SK-N-SH treated with all-trans-retinoic acid at 6 μM for 48 hours (cell line): ENCODE measurements at places on chromosomes 6 and 20.

- ATAC-seq: no peak
These were observed 553.0 kb upstream of the ADGRB3 start for GRCh38 chr6:68082086-68082485.

GRCh38 chr6:123527406-123527805 lies 109.3 kb downstream of the TRDN start:
- no peak for ATAC-seq

- no peak for ATAC-seq
These were observed 8.2 kb upstream of the CCDC167 start for GRCh38 chr6:37507690-37508421.

GRCh38 chr6:79391480-79391879 lies 145.8 kb downstream of the LCA5 start:
- ATAC-seq: no peak

DNA sequence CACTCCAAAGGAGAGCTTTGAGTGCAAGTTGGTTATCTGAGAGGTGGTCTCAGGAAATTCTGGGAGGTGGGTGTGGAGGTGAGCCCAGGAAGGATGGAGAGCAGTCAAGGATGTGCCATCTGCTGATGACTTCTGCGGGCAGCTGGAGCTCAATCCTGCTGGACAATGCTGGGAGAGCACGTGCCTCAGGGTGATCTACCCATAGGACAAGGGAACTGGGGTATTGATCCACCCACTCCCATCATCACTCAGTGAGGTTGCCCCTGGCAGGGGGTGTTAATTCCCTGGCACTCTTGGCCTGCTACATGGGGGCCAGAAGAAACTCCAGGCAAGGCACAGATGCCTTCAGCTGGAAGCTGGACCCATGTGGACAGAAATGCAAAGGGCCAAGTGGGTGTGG lies 7.1 kb upstream of the ZBP1 start:
- ATAC-seq: no peak

- peak; percentile 48 for ATAC-seq
These were observed 41.7 kb upstream of the PIM1 start for GRCh38 chr6:37127961-37128862.

DNA sequence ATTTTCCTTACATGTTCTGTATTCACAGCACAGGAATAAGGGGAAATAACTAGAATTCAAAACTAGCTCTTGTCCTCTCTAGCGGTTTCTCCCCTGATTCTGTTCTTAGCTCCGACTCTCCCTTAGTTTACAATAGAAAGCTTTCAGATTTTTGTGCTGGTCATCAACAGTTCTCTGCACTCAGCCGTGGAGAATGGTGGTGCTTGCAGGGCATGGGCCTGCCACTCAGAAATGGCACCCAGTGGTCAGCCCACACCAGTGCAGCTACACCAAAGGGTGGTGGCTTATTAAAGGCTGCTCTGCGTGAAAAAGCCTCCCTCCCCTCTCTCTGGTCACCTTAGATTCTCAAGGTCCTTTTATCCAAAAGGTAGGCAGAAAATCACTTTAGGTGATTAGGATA lies 123.5 kb downstream of the SASH1 start:
- ATAC-seq: peak; percentile 27; the same call in 1 of the 3 replicates

- ATAC-seq: no peak
These were observed 184.2 kb downstream of the ANKRD60 start for GRCh38 chr20:58044286-58044685.

DNA sequence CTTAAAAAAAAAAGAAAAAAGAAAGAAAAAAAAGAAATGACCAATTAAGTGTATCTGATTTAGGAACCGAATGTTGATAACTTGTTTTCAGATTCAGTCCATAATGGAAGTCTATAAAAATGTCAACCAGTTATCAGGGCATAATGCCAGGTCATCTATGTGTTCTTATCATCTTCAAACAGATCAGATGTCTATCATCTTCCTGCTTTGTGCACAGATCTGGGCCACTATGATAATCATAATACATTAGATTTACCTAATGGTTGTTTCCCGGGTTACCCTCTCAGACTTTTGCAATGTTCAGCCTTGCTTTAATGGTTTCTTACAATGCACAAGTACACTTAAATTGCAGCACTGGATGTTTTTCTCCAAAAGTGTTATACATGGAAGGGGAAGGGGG lies 100.6 kb downstream of the NKAIN2 start:
- no peak for ATAC-seq

- ATAC-seq: no peak
These were observed 36.2 kb upstream of the NANP start for GRCh38 chr20:25659999-25660398.

GRCh38 chr6:158069800-158070195 lies 88.1 kb downstream of the SYNJ2 start:
- ATAC-seq: no peak

- no peak for ATAC-seq
These were observed 71.0 kb downstream of the PREP start for GRCh38 chr6:105331927-105332326.

DNA sequence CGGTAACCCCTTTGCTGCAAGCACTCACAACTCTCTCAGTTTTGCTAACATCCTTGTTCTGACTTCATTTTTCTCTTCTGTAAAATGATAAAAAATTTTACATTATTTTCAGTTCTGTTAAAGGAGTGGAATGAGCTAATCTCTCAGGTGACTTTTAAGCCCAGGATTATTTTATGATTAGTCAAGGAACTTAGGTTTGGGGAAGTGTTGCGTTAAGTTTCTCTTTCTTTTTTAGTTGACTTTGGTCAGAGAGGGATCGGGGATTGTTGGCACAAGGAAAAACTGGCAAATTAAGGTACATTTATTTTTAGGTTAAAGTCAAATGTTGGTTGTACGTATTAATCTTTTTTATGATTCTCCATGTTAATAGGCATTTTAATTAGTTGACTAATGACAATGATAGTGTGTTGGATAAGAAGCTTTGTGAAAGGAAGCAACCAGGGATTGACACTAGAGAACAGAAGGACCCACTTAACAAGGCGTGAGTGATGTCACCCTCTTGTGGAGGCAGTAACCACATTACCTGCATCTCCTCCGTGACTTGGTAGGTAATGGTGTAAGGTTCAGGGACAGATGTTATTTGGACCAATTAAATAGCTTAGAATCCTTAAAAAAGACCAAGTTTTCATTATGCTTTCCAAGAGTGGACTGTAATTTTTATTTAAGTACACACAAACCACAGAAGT lies 31.6 kb downstream of the CD83 start:
- no peak for ATAC-seq

DNA sequence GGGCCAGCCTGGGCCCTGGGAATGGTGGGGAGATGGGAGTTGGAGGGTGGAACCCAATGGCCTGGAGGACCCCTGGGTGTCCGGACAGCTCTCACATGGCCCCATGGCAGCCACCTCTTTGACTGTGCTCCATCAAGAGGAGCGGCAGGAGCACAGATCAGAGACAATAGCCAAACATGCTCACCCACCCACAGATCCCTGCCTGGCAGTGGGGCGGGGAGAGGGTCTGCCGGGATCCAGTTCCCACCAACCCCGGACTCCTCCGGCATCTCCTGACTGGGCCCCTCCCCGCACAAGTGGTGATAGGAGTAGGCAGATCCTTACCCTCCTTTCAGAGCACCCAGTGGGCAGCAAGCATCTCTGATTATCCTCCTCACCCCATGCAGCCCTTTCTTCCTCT lies 31.9 kb upstream of the MRPS18A start:
- ATAC-seq: no peak

GRCh38 chr20:1094751-1095150 lies 23.7 kb upstream of the PSMF1 start:
- ATAC-seq: no peak; the same call in 2 of the 3 replicates

DNA sequence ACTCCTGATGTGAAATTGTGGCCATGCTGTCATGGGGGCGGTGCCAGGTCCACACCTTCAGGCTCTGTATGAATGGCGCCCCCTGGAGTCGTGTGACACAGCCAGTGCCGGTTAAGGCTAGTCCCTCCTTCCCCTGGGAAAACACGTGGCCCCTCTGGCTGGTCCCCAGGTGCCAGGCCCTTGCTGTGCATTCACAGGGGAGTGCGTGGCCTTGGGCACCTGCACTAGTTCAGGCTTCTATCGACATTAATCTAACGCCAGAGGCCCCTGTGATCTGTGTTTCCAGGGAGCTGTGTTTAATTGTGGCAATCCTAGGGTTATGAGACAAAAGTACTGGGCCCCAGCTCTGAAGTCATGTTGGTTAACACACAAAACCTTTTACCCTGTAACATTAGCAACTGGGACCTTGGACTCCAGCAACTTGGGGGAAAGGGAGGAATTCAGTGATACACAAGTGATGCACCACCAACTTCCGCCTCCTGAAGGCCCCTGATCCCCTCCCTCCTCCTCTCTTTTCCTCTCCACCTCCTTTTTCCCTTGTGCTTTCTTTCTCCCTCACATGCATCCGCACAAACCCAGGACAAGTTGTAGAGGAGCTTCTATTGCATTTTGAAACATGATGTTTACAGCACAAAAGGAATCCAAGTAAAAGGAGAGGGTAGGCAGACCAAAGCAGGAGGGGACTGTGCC lies 74.0 kb downstream of the SSR1 start:
- peak; percentile 87 for ATAC-seq

GRCh38 chr20:63148696-63149095 lies 67.2 kb downstream of the YTHDF1 start:
- no peak for ATAC-seq
